ENCODE measurements at places on chromosomes 1 and 21. TPM values are rescaled to one million over a fixed set of nuclear protein-coding genes. Genes with fewer than 3 reads are reported as not detected.

DNA sequence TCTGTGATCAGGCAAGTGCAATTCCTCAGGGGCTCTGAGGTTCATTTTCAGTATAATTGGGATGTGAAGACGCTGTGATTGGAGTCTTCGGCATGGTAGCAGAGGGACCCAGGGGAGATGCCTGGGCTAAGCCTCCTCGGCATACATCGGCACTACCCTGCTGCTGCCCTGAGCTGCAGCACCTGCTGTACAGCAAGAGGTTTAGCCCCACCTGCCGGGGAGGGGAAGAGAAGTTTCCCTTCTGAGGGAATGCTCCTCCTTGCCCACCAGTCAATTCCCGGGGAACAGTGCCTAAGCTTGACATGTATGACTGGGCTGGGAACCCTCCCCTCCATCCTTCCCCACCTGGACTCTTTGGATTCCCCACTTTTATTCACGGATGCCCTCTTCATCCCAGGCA lies 24.9 kb downstream of the CNIH3 start:
- DNase-seq, result no peak

DNA sequence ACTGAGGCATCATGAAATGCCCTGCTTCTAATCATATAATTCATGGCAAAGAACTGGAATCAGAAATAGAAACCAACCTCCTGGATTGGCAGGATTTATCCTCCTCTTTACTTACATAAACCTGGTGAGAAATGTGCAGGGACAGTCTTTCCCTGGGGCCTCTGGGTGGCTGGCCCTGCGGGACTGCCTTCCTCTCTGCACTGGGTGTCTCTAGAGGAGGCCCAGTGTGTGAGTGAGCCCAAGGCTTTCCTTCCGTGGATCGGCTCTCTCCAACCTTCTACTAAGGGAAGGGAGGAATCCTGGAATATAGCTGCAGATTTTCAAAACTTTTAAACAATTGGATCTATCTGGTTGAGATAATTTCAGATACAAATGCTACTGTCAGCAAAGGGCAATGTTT lies 11.4 kb upstream of the ATP1A1 start:
- DNase-seq, result no peak

The ERVH48-1 gene
- not detected for total RNA-seq

DNA sequence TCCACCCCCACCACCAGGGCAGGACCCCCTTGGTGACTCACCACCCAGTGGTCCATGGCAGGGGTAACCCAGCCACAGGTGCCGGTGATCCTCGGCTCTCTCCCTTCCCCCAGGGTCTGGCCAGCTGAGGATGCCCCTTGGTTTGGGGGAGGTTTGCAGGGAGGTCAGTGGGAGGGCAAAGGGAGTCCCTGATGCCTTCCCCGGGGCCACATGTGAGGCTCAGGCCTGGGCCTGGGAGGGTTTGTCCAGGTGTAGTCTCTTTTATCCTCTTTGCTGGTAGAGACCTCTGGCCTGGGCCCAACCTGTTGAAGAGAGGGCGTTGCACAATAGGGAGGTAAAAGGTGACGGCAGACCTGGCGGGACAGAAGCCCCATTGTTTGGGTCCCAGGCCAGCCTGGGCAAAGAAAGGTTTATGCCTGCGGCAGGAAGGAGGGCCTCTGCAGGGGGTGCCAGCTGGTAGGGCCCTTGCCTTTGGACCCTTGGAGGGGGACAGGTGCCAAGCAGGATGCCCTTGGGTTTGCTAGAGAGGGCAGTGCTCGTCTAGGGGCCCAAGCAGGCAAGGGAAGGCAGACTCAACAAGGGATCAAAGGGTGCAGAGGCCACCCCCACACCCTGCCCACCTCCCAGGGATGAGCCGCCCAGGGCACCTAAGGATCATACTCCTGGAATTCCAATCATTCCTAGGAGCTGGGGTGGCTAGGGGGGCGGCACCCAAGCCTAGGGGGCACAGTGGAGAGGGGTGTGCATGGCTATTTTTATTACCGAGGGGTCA lies 760 bp upstream of the TINAGL1 start:
- DNase-seq, result no peak

- DNase-seq, result no peak
Observed at GRCh38 chr1:21622466-21623315, 46.5 kb downstream of the RAP1GAP start.

GRCh38 chr1:215957663-215958062 lies 390.6 kb downstream of the KCTD3 start:
- DNase-seq, result peak; percentile 44

The OR2M3 gene
- total RNA-seq, result not detected

DNA sequence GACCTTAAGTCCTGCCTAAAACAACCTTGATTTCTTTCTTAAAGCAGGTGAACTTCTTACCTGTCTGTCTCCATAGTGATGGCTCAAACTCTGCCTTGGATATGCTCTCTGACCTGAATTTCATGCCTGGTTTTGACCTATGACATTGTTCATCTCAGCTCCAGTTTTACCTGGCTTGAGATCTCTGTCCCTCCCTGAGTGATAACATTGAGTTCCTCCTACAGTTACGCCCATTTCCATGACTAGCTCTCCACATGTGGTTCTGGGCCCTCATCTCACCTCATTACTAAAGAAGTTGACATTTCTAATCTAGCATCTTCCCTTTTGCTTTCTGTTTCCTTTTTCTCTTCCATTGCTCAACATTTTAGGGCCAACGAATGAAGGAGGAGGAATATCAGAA lies 233.1 kb downstream of the HHIPL2 start:
- DNase-seq, result no peak

DNA sequence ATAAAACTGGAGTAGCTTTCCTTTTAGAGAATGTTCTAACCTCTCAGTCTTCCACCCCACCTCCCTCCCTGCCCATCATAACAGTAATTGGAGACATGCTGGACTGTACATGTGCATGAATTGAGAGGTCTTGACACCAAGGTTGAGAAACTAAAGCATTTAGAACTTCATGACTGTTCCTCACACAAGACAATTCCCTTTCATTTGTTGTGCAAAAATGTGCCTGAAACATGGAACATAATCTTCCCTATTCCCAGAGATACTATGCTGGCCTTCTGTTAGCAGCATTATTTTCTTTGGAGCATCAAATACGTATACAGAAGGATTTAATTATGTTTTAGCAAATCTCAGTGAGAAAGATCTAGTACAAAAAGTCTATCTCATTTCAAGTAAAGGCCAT lies 97.5 kb upstream of the KCNE2 start:
- no peak for DNase-seq

- no peak for DNase-seq
Observed at GRCh38 chr1:53594391-53595180, 135.4 kb downstream of the DMRTB1 start.

The LHX8 gene
- total RNA-seq, result 0.79 TPM

The GJA8 gene
- total RNA-seq, result not detected

- peak; percentile 78 for DNase-seq
Observed at GRCh38 chr1:11281518-11282331, 8.7 kb downstream of the UBIAD1 start.

The COL6A1 gene
- total RNA-seq, result 868 TPM

GRCh38 chr1:206112600-206113301 lies 4.4 kb downstream of the AVPR1B start:
- no peak for DNase-seq

The KRTAP12-1 gene
- total RNA-seq, result not detected

The CYYR1 gene
- total RNA-seq, result not detected

DNA sequence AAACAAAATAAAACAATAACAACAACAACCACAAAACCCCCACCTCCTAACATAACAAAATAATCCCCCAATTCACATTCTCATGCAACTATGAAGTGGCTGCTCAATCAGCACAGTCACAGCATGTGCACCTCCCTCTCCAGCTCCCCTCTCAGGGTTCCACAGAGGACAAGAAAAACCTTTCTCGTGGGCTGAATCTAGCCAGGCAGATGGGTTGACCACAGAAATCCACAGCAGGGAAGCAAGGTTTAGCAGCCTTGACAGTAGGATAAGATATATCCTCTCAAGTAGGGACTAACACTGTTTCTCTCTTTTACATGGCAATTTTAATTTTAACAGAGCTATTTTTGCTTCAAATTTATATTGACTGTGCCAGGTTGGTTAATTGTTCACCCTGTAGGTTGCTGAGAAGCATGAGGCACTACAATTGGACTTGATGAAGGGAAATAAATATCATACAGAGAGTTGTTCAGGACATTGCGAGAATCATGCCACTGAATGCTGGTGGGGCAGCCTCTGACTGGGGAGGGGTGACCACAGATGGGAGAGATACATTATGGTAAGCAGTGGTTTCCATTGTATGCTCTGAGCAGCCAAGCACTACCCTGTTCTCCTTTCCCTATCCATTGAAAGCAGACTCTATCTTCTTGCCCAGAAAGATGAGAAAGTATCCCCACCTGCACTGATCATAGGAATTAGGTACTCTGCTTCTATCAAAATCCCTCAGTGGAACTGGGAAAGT lies 535.1 kb downstream of the DPYD start:
- no peak for DNase-seq

DNA sequence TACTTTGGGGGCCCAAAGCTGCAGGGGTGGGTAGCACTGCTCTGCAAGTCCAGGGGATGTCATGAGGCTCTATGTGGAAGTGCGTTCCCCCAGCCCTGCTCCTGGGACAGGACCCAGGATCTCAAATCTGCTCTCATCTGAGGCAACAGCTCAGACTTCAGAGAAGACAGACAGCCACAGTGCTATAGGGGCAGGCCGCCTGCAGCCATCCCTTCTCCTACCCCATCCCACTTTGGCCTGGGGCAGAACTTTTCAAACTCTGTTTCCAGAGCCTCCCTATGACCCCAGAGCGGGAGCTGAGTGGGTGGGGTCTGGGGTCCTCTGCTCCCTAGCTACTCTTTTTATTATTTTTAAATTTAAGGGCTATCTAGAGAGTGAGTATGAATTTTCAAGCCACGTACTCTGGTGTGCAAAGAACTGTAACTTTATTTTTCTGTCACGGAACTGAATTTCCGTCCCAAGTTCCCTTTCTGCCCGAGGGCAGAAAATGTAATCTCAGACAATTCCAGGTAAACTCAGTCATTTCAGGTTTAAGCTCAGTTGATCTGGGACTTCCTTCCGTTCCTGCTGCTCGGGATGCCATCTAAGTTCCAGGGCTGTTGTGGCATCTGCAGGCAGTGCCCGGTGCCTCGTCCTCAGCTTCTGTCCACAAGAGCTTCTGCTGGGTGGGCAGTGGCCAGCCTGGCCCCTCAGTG lies 98.3 kb downstream of the ACTL8 start:
- no peak for DNase-seq

The IL19 gene
- total RNA-seq, result not detected

- DNase-seq, result no peak
Observed at GRCh38 chr1:3656450-3657095, 4.3 kb downstream of the TP73 start.

DNA sequence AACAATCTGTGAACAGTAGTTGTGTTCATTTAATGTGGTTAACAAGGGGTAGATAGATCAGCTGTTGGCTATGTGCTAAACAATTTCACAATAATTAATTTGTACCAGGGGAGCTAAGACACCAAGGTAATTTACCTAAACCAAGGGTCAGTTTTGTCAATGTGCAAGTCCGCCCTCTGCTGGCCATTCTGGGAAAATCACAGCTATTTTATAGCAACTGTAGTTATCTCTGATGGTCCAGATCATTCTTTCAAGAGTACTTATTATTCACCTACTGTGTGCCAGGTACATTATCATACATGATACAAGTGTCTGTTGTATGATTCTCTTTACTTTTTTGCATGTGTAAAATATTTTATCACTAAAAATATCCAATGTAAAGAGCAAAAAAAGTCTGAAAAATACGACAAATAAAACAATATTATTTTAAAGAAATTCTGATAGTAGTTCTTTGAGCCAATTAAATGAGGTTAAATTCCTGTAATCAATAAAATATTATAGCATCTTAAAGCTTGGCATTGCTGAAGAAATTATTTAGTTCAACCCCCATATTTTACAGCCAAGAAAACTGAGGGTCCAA lies 312.3 kb upstream of the FAM78B start:
- DNase-seq, result peak; percentile 15

GRCh38 chr1:197424380-197424779 lies 156.3 kb downstream of the CRB1 start:
- DNase-seq, result no peak

DNA sequence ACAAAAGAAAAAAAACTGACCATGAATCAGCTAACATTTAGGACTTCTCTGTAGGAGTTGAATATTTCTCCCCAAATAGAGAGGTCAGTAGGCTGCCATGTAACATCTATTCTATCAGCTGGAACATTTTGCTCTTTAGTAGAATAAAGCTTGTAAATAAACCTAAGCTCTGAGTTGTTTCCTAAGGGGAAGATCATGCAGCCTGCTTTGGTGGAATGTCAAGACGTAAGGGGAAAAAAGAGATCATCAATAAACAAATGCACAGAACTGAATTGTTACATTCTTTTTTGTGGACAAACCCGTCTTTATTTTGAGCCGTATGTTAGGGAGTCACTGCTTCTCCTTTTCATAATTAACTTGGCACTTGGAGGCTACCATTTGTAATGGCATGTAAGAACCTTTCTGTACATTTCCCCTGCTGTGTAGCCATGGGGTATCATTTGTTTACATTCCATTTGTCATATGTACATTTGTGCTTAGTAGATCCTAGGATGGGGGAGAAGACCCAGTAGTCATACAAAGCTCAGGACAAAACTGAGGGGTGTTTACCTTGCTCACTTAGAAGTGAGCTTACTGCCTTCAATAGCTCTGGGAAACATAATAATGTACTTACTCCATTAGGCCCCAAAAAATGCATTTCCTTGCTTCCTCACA lies 10.8 kb upstream of the PALMD start:
- DNase-seq, result no peak

The MYOC gene
- total RNA-seq, result not detected

DNA sequence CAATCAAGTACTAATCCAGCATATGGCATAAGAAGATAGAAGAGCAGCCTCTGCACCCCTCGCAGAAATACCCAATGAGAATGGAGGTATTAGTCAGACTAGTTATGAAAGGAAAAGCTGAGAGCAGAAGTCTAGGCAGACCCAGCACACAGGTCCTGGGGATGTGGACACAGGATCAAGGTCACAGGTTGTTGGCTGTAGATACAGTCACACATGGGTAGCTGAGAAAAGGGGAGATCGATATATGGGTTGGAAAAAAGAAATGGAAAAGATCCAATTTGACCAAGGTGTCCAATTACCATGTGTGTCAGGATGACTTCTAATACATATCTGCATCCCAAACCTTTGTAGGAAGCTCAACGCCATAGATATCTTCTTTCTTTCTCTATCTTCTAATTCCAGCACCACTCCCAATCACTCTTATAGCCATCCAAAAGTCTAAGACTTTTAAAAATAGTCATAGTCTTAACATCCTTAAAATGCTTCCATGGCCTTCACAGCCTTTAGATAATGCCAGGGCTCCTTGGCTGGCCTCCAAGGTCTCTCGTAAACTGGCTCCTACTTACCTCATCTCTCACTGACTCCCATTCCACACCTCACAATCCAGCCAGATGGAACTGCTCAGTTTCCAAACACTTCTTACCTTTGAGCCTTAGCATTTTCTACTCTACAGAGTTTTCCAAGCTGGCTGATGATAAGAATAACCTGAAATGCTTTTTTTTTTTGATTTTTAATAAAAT lies 8.3 kb upstream of the ZC3H11B start:
- peak; percentile 42 for DNase-seq

The C1orf226 gene
- not detected for total RNA-seq

The RHEX gene
- total RNA-seq, result not detected

- DNase-seq, result peak; percentile 84
Observed at GRCh38 chr1:30378991-30379581, 344.3 kb downstream of the MATN1 start.

GRCh38 chr1:55131218-55131617 lies 83.9 kb downstream of the USP24 start:
- DNase-seq, result no peak

All from MG63 (cell line).